Right atrium auricular region (tissue), 2 donors: ENCODE measurements at places on chromosomes 11 and 22.
A peak's percentile ranks its signal among the peaks of the same experiment; 100 is the strongest.

DNA sequence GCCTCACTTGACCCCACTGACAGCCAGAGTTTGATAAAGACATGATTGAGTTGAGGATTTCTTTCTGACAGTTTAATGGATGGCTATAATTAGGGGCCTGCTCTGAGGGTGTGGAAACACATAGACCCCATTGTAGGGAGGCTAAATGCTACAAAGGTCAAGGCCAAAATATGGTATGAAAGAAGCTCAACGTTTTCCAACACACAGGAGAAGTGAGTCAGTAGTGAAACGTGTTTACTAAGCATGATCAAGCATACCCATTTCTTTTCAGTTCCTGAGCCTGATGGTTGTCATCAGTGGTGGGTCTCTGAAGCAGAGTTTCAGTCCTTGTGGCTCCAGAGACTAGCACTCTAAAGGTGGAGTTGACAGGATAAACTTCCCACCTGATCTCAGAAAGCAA, 69.7 kb downstream of the SNX19 start:
- no peak overlapping the region for H3K27ac ChIP-seq
- H3K4me1 ChIP-seq, result no peaks in the 10 kb centered on the region
- no peaks in the 10 kb centered on the region for H3K27me3 ChIP-seq
- H3K36me3 ChIP-seq, result no peaks in the 10 kb centered on the region
- no peak overlapping the region for H3K4me3 ChIP-seq
- DNase-seq, result no peak

DNA sequence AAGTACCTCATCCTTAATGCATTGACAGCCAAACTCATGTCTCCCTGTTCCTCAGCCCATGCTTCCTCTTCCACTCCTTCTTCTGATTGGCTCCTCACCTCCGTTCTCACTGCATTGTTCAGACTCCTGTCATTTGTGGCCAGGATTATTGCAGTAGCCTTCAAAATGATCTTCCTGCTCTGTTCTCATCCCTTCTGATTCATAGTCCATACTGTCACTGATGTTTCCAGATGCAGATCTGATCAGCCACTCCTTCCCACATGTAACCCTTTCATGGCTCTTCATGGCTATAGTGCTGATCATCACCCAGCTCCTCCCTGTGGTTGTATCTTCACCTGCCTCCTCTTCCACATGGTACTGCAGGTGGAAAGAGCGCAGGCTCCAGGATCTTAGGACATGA, 71.7 kb downstream of the DEPDC5 start:
- peaks cover 13% of the 10 kb centered on the region for H3K4me1 ChIP-seq
- no peak for DNase-seq
- H3K27me3 ChIP-seq, result no peaks in the 10 kb centered on the region
- H3K27ac ChIP-seq, result no peak overlapping the region
- no peak overlapping the region for H3K4me3 ChIP-seq

DNA sequence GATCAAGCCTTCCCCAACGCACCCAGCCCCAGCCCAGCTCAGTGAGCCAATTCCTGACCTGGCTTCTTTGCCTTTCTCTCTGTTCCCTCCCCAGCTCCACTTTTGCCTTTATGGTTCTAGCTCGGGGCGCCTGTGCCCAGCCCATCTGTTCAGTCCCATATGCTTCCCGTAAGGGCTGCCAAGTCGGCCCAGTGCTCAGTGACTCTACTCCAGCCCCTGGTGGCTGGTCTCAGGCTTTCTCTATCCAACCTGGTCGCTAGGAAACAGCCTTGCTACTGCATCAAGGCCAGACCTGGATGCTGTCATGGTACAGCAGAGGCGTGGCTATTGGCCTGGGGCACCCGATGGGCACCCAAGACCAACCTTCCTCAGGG, 178.0 kb downstream of the DSCAML1 start:
- peaks cover 18% of the 10 kb centered on the region for H3K4me1 ChIP-seq
- no peak for DNase-seq
- no peak overlapping the region for H3K4me3 ChIP-seq
- H3K27ac ChIP-seq, result peak overlapping the region; percentile 89
- H3K27me3 ChIP-seq, result no peaks in the 10 kb centered on the region
- no peaks in the 10 kb centered on the region for H3K36me3 ChIP-seq

DNA sequence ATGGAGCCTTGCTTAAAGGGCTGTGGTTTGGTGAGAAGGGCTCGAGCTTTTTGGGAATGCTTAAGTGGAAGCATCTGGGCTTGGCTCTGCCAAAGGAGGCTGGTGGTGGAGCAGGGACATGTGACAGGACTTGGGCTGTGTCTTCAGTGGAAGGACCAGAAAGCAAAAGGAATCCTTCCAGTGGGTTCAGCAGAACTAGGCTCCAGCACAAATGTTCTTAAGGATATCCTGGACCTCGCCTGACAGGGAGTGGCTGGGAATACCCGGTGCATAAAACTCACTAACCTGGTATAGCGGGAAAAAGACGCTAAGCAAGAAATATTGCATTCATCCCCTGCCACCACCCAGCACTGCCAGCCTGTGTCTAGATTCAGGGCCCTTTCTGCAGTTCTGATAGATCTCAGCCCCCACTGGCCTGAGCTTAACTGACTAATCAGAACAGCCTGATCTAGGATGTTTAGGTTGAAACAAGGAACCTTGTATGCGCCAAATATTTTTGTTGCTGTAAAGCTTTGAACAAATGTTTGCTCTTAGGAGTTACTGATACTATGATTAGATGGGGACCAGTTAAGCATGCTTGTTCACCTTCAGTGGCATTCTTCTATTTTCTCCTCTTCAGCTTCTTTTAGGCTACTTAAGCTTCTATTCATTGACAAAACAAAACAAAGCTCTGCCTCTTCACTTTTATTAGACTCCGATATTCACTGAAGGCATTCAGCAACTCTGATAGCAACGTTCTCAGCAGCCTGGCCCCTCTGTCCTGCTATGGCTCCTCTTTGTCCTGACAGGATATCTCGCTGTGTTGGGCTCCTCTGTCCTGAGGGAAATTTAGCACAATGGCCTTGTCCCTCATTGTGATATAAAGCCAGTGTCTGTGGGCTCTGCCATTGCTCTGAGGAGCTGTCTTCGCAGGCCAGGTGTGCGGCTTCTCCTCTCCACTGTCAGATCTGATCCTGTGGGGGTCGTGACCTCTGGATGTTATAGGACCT, 25.0 kb downstream of the PPFIBP2 start:
- H3K36me3 ChIP-seq, result no peaks in the 10 kb centered on the region
- H3K27ac ChIP-seq, result no peak overlapping the region
- H3K4me3 ChIP-seq, result no peak overlapping the region
- H3K27me3 ChIP-seq, result no peaks in the 10 kb centered on the region
- no peaks in the 10 kb centered on the region for H3K4me1 ChIP-seq
- no peak for DNase-seq

- no peak overlapping the region for H3K4me3 ChIP-seq
- no peaks in the 10 kb centered on the region for H3K36me3 ChIP-seq
- no peak for DNase-seq
- H3K27me3 ChIP-seq, result no peaks in the 10 kb centered on the region
- H3K27ac ChIP-seq, result no peak overlapping the region
Observed at GRCh38 chr22:36971341-36972125, 47.7 kb downstream of the TST start.

GRCh38 chr11:76240161-76240540, 33.8 kb upstream of the WNT11 start:
- H3K36me3 ChIP-seq, result no peaks in the 10 kb centered on the region
- no peak overlapping the region for H3K4me3 ChIP-seq
- H3K27ac ChIP-seq, result no peak overlapping the region
- no peaks in the 10 kb centered on the region for H3K4me1 ChIP-seq
- no peak for DNase-seq

DNA sequence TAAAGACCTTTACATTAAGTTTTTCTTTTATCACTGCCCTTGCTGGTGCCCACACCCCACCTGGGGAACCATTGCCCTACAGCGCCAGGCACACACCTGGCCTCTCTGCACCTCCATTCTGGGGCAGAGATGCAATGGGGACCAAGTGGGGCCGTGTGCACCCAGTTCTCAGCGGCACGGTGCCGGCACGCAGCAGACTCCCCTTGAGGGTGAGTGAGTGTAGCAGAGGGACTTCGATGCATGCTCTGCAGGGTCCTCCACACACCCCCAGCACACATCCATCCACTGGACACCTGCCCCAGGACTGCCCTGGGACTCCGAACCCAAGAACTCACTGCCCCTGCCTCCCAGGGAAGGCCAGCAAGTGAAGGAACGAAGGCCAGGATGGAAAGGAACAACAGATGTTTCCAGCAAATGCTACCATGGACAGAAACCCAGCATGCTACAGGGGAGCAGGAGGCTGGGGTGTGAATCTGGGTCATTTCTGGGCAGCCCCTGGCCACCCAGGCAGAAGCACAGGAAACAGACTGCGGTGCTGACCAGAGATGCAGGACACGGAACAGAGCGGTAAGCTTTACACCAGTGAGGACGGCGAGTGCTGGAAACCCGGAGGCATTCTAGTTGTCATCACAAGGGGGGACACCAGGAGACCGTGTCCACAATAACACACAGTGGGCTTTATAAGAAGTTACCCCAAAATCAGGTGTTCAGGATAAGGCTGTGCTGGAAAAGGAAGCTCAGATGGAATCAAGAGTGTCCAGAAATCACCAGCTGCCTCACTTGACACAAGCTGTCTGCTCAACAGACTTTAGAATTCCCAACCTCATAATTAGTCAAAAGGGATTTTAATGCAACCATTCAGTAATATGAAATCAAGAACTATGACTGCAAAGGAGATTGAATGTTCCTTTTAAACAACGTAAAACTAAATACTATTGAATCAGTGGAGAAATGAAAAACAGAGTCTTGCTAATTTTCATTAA, 32.7 kb upstream of the MOB2 start:
- no peak overlapping the region for H3K27ac ChIP-seq
- DNase-seq, result no peak
- no peaks in the 10 kb centered on the region for H3K4me1 ChIP-seq
- H3K27me3 ChIP-seq, result no peaks in the 10 kb centered on the region

GRCh38 chr22:23705358-23705757, 14.5 kb downstream of the RGL4 start:
- H3K36me3 ChIP-seq, result peaks cover 58% of the 10 kb centered on the region
- H3K27me3 ChIP-seq, result no peaks in the 10 kb centered on the region
- no peak overlapping the region for H3K4me3 ChIP-seq
- no peak overlapping the region for H3K27ac ChIP-seq

- peak within 1 kb of the TSS; percentile 84 for H3K27ac ChIP-seq
- H3K4me3 ChIP-seq, result peak within 1 kb of the TSS; percentile 84
- H3K27me3 ChIP-seq, result no peaks in the 10 kb centered on the region
- peak; percentile 81 for DNase-seq
- no peaks in the 10 kb centered on the region for H3K36me3 ChIP-seq
- no peaks in the 10 kb centered on the region for H3K4me1 ChIP-seq
Observed at GRCh38 chr11:70397983-70398833, at the start of gene CTTN. Gene CTTN, plus strand, starts transcription at chr11:70398529. Its CDS starts 8,769 bp downstream, at chr11:70407298.

- H3K4me3 ChIP-seq, result no peak overlapping the region
- DNase-seq, result no peak
- H3K4me1 ChIP-seq, result peaks cover 23% of the 10 kb centered on the region
- no peaks in the 10 kb centered on the region for H3K27me3 ChIP-seq
- no peak overlapping the region for H3K27ac ChIP-seq
- peaks cover 33% of the 10 kb centered on the region for H3K36me3 ChIP-seq
Observed at GRCh38 chr11:32586576-32587190, 3.1 kb downstream of the EIF3M start.

DNA sequence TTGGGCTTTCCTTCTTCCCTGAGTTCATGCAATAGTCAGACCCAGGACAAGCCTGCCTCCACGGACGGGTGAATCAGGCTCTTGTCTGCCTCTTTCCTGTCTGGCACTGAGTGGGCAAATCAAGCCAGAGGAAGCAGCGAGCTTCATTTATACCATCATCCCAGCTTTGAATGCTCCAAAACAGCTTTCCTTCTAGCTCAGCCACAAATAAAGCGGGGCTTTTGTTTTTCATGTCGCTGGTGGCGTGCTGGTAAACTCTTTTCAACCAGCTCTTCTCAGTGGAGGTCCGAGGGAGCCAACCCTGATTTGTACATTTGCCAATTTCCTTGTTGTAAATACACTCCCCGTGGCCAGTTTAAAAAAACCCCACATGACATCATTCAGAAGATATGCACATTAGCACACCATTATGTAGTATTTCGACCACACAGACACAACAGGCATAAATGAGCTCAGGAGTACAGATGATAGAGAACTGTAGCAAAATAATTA, 8.6 kb downstream of the C11orf91 start:
- DNase-seq, result peak; percentile 94
- H3K4me3 ChIP-seq, result peak overlapping the region; percentile 16
- H3K27me3 ChIP-seq, result no peaks in the 10 kb centered on the region
- H3K4me1 ChIP-seq, result no peaks in the 10 kb centered on the region
- H3K36me3 ChIP-seq, result no peaks in the 10 kb centered on the region

- peak overlapping the region; percentile 99 for H3K27ac ChIP-seq
- peaks cover 54% of the 10 kb centered on the region for H3K4me1 ChIP-seq
- H3K36me3 ChIP-seq, result peaks cover 23% of the 10 kb centered on the region
Observed at GRCh38 chr11:67504005-67504949, 886 bp downstream of the PITPNM1 start.

DNA sequence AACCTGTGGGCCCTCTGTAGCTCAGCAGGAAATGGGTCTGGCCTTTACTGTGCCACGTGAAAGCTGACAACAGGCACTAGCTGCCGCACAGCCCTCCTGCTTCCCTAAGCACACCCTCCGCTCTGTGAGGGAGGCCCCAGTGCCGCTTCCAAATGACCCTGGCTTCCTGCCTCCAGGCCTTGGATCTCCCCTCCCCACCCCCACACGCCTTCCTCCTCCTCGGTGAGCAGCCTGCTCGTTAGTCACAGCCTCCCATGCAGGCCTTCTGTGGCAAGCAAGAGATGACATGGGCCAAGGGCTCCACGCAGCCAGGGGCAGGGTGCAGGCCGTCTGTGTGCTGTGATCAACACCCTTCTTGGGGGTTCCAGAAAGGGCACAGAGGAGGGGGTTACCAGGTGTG, 15.3 kb upstream of the RASL10A start:
- peaks cover 68% of the 10 kb centered on the region for H3K36me3 ChIP-seq
- no peak overlapping the region for H3K27ac ChIP-seq
- DNase-seq, result no peak
- H3K4me1 ChIP-seq, result no peaks in the 10 kb centered on the region
